NCI-H526 treated with DMSO at 0.1 percent for 48 hours (cell line): ENCODE measurements at places on chromosomes 6 and 20.

DNA sequence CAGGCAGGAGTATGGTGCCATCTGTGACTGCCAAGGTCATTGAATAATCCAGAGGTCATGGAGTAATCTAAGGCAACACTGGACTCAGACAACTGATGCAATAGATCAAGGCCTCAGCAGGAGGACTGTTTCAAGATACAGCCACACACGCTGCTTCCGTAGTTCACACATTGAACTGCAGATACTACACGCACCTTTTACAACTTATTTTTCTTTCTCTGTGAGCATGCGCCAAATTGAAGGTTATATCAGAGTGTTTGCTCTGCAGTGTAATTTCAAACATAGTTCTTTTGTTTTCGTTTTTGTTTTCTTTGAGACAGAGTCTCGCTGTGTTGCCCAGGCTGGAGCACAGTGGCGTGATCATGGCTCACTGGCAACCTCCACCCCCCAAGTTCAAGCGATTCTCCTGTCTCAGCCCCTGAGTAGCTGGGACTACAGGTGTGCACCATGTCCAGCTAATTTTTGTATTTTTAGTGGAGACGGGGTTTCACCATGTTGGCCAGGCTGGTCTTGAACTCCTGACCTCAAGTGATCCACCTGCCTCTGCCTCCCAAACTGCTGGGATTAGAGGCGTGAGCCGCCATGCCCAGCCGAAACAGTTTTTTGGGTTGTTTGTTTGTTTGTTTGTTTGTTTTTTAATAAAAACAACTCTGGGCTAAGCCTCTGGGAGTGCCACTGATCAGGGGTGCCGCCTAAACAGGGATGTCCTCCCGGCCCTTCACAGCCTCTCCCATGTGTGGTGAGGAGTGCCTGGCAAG is 96.6 kb upstream of the NAA20 start:
- DNase-seq = no peak

GRCh38 chr6:45445749-45446549 is 68.2 kb upstream of the SUPT3H start:
- DNase-seq = no peak

DNA sequence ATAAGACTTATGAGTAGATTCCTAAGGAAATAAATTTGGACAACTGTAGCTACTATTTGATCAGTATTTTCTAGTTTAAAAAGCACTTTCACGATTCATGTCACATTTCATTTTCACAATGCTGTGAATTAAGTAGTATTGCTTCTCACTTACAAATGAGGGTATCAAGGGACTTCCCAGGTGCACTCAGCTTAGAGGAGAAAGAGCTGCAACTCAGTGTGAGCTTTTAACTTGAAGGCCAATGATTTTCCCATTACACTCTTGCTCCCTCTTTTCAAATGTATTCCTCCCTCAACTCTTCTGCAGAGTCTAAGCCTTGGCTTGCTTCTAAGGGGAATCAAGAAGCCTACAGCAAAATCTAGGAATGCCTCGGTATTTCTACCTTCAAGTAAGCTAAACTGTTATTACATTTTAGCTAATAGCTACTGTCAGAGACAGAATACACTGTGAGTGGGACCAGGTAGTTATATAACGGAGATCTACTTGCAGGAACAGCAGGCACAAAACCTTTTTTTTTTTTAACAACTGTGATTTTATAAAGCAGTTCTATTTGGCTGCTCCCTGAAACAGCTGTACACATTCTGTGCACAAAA is 339.0 kb downstream of the SYNE1 start:
- no peak for DNase-seq

DNA sequence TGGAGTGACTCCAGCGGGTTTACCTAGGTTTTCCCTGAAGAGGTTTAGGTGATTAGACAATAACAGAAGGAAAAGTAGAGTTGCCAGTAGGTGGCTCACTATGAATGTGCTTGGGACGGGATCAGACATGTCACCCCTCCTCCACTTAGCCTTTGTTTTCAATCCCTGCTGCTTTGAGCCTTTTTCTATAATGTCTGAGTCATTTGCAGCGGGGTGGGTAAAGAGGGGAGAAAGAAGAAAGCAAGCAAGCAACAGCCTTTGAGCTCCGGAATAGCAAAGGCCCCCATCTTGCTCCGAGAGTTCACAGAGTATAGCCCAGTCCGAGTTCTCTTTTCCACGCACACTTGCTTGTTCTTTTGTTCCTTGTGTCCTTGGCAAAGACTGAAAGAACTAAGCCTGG is 129.1 kb downstream of the PACRG start:
- peak; percentile 49 for DNase-seq

DNA sequence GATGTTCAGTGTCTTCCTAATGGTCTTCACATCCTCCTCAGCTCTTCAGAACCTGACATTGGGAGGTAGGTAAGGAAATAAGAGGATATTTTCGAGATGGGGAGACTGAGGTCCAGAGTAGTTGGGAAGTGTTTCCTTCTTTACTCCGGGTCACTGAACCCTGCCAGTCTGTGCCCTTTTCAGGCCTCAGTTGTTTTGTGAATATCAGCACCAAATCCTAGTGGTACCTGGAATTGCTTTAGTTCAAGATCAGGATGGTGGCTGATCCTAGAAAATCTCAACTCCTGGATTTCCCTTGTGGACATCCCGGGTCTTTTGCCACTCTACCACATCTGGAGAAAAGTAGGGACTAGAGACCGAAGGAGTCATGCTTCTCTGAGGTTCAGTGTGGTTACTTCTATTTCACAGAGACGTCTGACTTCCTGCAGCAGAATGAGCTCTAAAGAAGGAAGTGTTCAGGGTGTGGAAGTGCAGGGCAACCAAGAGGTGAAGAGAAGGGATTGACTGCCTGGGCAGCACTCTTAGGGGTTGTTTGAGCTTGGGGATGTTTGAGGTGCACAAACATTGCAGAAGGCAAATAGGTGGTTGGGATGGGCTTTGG is 995 bp downstream of the STK4 start:
- DNase-seq = no peak

GRCh38 chr20:32336918-32337347 is 21.2 kb upstream of the ASXL1 start:
- no peak for DNase-seq

DNA sequence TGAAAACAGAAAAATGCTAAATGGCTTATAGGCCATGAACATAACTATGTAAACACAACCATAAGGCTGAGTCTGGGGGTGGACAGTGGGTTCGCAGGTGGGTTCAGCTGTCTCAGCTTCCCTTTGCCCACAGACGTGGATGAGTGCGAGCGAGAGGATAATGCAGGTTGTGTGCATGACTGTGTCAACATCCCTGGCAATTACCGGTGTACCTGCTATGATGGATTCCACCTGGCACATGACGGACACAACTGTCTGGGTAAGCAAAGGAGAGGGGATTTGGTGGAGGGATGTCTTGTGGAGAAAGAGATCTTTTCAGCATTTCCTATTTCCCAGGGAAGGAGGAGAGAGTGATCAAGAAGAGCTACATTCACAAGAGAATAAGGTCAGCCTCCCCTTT is 14.7 kb downstream of the SCUBE3 start:
- no peak for DNase-seq

- DNase-seq = no peak
Observed at GRCh38 chr6:107718341-107718740, 105.8 kb downstream of the SCML4 start.

- DNase-seq = no peak
Observed at GRCh38 chr6:11188161-11188915, 44.1 kb downstream of the NEDD9 start.

GRCh38 chr6:150029749-150030148 is 4.4 kb upstream of the RAET1L start:
- DNase-seq = no peak

DNA sequence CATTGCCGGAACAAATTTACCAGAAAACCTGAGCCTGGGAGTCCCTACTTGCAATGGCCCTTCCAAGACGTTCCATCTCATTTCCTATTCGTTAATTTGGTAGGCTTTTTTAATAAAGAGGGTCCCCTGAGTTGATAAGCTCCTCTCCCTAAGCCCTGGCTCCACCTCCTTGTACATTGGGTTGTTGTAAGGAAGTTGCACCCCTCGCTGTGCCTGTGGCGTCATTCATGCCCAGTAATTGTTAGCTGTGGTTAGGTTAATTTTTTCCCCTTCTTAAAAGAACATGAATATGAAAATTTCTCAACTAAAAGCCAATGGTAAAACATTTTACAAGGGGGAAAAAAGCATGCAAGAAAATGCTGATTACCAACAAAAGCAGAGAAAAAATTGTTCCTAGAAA is 91.9 kb downstream of the SLC24A3 start:
- DNase-seq = no peak

DNA sequence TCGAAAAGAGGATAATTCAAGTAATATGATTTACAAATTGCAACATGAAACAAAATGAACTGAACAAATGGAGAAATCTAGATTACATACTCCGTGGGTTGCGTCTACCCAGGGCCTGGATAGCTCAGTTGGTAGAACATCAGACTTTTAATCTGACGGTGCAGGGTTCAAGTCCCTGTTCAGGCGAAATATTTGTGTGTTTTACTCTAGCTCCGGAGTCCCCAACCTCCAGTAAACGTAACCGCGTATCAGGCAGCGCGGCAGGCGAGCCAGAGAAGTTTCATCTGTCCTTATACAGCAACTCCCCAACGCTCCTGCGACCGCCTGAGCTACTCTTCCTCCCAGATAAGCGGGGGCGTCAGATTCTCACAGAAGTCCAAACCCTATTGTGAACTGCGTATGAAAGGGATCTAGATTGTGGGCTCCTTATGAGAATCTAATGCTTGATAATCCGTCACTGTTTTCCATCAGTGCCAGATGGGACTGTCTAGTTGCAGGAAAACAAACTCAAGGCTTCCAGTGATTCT is 176.1 kb downstream of the TRIM27 start:
- DNase-seq = no peak

- DNase-seq = no peak
Observed at GRCh38 chr6:28710466-28711191, 184.9 kb downstream of the GPX5 start.

DNA sequence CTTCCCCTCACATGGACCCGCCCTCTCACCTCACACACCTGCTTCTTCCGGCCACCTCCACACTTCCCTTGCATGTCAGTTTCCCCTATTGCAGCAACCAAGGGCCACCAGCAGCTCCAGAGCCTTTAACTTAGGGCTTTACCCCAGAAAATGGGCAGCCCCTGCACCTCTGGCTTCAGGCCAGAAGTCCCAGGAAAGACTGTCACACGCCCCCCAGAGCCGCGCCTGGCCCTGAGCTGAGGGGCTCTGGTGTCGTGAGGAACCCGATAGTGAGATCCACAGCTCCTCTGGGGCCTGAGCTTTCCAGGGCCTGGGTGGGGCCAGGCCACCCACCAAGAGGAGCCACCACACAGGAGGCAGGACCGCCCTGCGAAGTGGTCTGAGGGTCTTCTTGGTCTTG is 182.4 kb downstream of the DLL1 start:
- DNase-seq = no peak

GRCh38 chr6:43759136-43759906 is 10.7 kb upstream of the VEGFA start:
- DNase-seq = peak; percentile 26

GRCh38 chr6:99270826-99271225 is 78.6 kb downstream of the FAXC start:
- no peak for DNase-seq

DNA sequence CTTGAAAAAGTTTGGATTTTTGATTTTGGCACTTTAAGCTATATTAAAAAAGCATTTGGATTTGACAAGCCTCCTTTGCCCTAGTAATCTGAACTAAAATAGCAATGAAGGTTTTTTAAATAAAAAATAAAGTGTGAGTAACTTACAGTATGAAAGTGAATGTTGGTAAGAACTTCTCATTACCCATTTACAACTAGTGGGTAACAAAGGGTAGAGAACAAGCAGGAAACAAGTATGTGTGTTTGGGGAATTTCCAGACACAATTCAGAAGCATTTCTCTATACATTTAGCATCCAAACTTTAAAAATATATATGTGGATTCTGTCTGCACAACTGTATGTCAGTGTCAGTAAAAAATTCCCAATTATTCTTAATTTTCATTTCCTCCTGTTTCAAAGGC is 2.9 kb downstream of the TMEM30A start:
- no peak for DNase-seq

DNA sequence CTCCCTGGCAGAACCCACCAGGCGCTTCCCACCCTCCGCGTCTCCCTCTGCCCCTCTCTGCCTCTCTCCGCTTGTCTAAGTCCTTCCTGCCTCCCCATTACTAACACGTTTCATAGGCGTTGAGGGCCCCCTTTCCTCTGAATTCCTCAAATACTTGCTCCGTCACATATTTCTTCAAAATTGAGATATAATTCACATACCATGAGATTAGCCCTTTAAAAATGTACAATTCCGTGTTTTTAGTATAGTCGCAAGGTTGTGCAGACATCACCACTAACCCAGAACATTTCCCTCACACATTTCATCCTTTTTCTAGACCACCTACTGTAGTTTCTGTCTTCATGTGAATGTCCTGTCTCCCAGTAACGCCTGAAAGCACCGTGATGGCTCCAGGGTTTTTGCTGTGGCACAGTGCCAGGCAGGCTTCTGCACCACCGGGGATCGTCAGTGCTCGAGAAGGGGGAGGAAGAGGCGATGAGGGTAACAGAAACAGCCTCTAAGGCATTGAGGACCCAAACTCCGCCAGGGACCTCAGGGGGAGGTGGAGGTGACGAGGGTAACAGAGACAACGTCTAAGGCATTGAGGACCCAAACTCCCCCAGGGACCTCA is 141.9 kb upstream of the SNX9 start:
- no peak for DNase-seq

- DNase-seq = no peak
Observed at GRCh38 chr20:57329608-57330221, at the start of gene SPO11. SPO11 (plus strand) TSS chr20:57329803; CDS start chr20:57329868, 65 bp downstream.

DNA sequence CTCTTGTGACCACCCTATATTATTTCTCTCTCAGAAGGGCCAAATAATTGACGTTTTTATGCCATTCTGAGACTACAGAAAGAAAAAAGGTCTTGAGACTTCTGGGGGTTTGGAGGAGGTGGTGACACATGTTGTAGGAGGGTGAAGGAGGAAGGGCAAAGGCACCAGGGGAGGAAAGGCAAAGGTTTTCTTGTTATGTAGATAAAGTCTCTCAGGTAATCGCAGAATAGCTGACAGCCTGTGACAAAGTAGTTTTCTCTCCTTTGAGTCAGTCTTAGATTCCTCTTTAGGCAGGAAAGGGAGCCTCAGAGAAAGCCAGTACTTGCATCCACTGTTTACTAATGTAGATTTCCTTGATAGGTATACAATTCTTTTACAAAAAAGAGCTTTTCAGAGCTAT is 23.6 kb downstream of the OR2B2 start:
- no peak for DNase-seq

DNA sequence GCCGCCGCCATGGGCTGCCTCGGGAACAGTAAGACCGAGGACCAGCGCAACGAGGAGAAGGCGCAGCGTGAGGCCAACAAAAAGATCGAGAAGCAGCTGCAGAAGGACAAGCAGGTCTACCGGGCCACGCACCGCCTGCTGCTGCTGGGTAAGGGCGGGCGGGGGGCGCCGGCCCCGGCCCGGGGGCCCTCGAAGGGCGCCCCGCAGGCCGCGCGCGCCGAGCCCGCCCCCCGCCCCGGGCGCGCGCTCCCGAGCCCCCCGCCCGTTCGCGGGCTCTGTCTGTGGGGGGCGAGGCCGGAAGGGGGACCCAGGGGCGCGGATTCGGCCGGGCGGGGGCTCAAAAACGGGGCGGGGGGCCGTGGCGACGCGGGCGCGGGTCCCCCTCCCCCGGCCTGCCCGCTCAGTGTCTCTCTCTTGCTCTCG is 39.2 kb downstream of the GNAS start:
- peak; percentile 34 for DNase-seq
